ENCODE measurements at places on chromosomes 7 and 10.
A peak's percentile ranks its signal among the peaks of the same experiment; 100 is the strongest.

GRCh38 chr7:107130487-107131220 is 38.1 kb upstream of the HBP1 start:
- DNase-seq = no peak

- peak; percentile 76 for DNase-seq
These were observed 555 bp downstream of the PHF14 start for GRCh38 chr7:10973942-10974911.

DNA sequence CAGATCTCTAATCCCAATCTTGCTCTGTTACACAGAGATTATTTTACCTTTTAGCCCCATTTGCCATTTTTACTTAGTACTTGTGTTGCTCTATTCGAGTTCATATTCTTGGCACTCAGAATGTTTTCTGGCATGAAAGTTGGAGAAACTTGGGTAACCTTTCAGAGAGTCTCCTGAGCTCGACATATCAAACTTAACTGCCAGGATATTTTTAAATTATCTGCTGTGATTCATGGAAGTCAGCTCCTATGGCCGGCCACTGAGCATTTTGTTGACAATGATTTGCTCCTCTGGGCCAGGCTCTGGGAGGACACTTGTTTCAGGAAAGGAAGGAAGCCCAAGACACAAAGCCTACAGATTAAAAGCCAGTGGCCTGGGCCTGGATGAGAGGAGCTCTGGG is 396.7 kb downstream of the TNS3 start:
- DNase-seq = no peak

GRCh38 chr7:50728184-50728583 is 54.5 kb downstream of the GRB10 start:
- DNase-seq = no peak

DNA sequence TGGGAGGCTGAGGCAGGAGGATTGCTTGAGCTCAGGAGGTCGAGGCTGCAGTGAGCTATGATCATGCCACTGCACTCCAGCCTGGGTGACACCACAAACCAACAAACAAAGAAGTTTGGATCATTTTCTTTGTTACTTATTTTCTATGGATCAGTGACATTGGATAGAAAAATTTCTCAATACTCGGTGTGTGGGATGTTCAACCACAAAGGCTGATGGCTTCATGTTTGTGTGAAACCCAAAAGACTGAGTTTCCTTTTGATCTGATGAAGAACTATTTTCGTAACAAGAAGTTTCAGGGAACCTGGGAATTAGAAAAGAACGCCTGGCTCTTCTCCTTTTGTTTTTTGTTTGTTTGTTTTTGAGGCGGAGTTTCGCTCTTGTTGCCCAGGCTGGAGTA is 104.0 kb downstream of the HOXA1 start:
- no peak for DNase-seq

GRCh38 chr7:151487228-151487627 is 32.5 kb downstream of the RHEB start:
- DNase-seq = no peak

DNA sequence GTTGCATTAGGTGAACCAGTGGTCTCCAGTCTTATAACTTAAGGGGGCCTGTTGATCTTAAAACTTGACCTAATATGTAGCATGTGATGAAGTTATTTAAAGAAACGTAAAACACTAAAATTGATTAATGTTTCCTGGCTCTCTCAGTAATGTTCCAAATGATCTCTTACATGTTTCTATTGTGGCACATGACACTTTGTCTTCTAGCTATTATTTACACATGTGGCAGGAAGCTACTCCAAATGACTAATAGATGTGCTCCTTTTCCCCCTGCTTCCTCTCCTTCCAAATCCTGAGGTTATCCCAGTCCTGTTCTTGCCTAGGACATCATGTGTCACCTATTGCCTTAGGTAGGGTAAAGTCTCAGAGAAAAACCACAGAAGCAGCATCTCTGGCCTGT is 89.4 kb downstream of the FAS start:
- DNase-seq = no peak

DNA sequence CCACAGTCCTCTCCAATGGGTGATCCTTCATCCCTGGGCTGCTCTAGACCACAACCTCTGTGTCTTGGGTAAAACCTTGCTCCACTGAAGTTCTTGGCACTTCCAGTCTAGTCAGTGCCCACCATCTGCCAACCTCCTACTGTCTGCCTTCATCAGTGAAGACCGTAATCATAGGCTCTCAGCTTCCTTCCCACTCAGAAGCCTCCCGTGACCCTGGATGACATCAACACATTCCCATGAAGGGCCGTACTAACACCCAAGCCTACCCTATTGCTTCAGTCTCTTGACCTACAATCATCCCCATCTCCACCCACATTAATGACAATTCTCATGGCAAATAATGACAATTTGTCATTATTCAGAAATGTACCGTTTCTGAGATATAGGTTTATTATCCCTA is 27.6 kb upstream of the GARS1 start:
- no peak for DNase-seq

GRCh38 chr7:152392254-152392653 is 43.5 kb downstream of the KMT2C start:
- no peak for DNase-seq

DNA sequence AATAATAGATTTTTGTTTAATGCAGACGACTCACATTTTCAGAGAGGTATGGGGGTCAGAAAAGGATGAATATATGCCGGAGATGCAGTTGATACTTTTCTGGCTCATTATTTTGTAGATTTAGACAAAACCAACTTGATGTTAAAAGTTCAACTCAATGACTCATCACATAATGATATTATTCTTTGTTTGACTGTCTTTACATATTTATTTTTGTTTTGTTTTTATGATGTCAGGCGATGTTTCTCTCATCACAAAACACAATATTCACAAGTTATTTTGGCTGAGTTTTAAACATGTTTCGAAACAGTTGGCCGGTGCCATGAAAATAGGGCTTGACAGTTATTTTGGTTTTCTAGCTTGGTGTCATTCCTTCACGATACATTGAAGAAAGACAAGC is 1.3 kb downstream of the GJD4 start:
- DNase-seq = no peak

DNA sequence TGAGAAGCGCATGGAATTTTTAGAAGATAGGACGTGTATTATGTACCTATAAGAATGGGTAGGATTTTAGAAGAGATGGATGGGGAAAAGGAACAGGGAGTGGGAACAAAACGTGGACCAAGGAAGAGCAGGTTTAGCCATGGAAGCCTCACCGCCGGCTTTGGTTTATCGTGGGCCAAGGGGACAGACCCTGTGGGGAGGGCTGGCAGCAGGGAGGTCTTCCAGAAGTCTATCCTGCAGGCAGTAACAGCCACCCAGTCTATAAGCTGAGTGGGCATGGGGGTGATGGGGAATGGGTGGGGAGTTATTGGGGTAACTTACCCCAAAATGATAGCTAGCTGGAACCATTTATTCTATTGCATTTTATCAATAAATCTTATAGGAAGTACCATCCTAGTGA is 44.9 kb downstream of the IKZF1 start:
- DNase-seq = no peak

- no peak for DNase-seq
These were observed 1.7 kb downstream of the MMP21 start for GRCh38 chr10:125773687-125774543.

DNA sequence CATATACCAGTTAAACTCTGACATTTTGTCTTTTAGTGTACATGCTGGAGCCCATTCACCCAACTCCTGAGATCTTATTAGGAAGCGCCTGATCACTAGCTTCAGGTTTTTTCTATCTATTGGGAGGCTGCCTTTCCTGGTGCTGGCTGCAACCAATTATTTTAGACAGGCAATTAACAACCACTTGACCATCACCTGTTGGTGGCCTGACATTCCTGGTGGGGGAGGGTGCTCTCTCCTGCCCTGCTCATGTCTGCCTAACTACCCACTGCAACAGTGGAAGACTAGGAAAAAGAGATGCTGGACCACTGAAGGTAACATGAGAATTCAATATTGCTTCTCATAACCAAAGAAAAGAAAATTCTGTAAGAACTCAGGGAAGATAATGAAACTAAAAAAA is 190.3 kb upstream of the GRM3 start:
- no peak for DNase-seq

DNA sequence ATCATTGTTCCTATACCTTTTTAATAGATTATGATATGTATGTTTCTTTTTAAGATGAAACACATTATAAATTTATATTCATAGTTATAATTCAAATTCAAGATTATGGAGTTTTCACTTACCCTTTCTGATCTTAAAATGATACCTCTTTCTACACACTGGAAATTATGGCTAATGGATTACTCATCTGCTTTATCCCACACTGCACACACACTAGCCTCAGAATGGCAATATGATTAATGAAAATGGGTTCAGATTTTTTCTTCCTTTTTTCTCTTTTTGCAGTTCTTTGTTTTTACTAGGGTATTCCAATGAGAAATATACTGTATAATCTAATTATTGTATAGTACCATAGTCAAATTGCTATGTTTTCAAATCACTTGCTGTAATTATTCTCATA is 82.3 kb upstream of the FZD1 start:
- no peak for DNase-seq

DNA sequence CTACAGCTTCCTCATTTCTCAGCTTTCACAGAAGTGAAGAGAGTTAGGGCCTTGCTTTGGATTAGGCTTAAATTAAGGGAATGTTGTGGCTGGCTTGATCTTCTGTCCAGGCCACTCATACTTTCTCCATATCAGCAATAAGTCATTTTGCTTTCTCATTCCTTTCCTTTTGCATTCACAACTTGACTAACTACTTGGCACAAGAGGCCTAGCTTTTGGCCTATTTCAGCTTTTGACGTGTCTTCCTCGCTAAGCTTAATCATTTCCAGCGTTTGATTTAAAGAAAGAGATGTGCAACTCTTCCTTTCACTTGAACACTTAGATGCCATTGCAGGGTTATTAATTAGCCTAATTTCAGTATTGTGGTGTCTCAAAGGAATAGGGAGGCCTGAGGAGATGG is 712.0 kb downstream of the INHBA start:
- no peak for DNase-seq

GRCh38 chr7:47248797-47249196 is 333.1 kb downstream of the TNS3 start:
- no peak for DNase-seq

DNA sequence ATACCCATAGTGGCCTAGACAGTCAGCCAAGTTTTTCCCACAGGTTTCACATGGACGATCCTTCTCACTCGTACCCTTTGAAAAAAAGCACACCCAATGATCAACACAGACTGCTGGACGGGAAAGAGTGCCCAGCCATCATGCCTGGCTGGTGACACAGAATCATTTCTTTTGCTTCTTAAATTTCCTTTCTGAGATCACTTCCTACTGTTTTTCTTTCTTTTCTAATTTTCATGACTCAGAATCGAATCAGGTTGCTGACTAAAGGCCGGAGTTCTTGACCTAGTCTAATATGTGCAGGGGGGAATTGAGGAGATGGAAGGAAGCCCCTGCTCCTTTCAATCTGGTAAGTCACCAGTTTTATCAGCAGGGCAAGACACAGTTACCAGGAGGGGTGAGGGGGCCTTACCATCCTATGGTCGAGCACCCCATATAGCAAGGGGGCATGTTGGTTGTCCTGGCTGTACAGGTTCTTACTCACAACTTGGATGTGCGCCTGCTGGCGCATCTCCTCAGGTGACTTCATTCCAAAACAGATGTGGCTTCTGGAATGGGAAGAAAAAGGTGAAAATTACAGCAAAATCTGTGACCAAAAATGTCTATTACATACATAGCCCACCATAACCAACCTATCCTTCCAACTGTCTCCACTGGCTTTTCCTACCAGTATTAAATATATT is 3.5 kb downstream of the POLR3A start:
- no peak for DNase-seq

- no peak for DNase-seq
These were observed 22.9 kb downstream of the ZNF775 start for GRCh38 chr7:150401861-150402631.

GRCh38 chr7:33422825-33423645 is 293.7 kb downstream of the BBS9 start:
- peak; percentile 6 for DNase-seq

DNA sequence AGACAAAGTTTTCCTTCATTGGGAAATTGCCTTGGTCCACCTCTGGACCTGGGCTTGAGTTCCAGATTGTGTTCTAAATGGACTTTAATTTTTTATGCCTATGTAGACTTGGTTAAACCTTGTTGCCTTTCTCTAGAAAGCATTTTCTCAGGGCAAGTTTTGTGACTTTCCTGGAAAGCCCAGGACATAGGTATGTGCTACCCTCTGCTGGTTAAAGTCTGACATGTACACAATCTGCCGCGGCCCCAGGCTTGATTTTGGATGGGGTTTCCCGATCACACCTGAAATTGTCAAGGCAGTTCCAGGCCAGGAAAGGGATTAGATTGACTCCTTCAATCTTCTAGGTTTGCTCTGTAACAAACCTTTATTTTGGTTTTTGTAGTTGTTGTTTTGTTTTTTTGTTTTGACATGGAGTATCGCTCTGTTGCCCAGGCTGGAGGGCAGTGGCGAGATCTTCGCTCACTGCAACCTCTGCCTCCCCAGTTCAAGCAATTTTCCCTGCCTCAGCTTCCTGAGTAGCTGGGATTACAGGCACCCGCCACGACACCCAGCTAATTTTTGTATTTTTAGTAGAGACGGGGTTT is 14.1 kb upstream of the AKR1B10 start:
- DNase-seq = peak; percentile 17

Measured in spinal cord (tissue), 10 donors.